Cerebellar nuclear complex (tissue), 1 donor: ENCODE measurements at places on chromosomes 1 and 21.

- DNase-seq = no peak
Observed at GRCh38 chr1:108524676-108525075, 35.2 kb upstream of the EEIG2 start.

- no peak for DNase-seq
Observed at GRCh38 chr21:39456665-39457064, 4.9 kb downstream of the SH3BGR start.

- no peak for DNase-seq
Observed at GRCh38 chr1:203645996-203646395, 19.4 kb downstream of the ATP2B4 start.

DNA sequence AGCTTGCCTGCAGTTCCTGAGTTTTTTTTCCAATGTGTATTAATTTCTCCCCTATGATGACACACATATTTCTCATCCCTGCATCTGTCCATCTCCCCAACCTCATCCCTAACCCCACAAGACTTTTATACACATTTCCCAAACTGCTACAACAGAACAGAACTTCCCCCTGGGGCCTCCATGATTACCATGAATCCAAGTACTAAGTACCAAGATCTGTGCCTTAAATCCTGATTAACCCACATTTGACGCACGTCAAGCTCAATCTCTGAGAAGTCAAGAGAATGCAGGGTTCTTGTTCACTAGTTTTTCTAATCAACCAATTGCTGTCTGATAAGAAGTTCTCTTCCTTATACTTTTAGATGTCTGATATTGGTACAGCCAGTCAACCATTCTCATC lies 9.7 kb downstream of the HMGN1 start:
- DNase-seq = no peak

DNA sequence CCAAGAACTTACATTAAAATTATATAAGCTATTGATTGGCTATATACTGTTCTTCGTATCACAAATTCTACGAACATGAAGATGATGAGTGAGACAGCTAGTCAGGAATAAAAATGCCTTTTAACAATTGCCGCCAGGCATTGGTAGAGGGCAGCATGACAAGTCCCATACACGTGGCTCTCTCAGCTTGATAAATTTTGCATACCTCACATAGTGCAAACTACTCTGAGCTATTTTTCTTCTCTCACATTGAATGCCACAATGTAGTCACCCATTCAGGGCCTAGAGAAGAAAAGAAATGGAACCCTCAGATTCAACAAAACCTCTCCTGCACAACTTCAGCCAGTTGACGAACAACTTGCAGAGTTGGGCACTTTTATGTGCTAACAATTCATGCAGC lies 27.0 kb upstream of the FMO2 start:
- no peak for DNase-seq

- DNase-seq = no peak
Observed at GRCh38 chr1:233327651-233328141, at the start of gene MAP3K21. Gene MAP3K21, plus strand, starts transcription at chr1:233327724. Its CDS starts 305 bp downstream, at chr1:233328029.

DNA sequence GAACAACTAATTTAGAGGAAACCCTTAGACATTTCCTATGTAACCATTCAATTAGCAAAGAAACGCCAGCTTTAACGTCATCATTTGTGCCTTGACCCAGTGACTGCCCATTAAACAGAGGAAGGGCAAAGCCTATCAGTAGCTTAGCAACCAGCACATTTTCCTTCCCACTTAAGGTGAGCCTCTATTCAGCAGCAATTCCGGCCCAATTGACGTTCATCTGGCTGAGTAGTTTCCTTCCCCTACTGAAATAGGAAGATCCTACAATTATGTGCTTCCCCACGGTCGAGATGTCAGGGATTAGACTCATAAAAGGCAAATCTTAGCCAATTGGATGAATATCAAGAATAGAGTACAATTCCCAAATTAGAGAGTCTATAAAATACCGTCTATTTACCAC lies 482.1 kb upstream of the ADAMTS5 start:
- DNase-seq = no peak
